Sigmoid colon (tissue), 7 donors: ENCODE measurements at places on chromosomes 6 and 20. TPM values are rescaled to one million over a fixed set of nuclear protein-coding genes. Genes with fewer than 3 reads are reported as not detected.
A peak's percentile ranks its signal among the peaks of the same experiment; 100 is the strongest.

GRCh38 chr20:3812259-3812681 lies 8.1 kb upstream of the AP5S1 start:
- peak overlapping the region; percentile 91 for H3K27ac ChIP-seq
- peak; percentile 64 for DNase-seq
- no peak overlapping the region for H3K4me3 ChIP-seq
- peaks cover 50% of the 10 kb centered on the region for H3K4me1 ChIP-seq

The LHFPL5 gene
- total RNA-seq = not detected

- no peak overlapping the region for H3K4me3 ChIP-seq
- H3K27ac ChIP-seq = no peak overlapping the region
- no peaks in the 10 kb centered on the region for H3K27me3 ChIP-seq
- DNase-seq = no peak
- no peaks in the 10 kb centered on the region for H3K4me1 ChIP-seq
Measured at GRCh38 chr20:8914421-8914820, 154.5 kb upstream of the PLCB4 start.

- H3K27ac ChIP-seq = no peak overlapping the region
- no peak for DNase-seq
- H3K4me1 ChIP-seq = peaks cover 14% of the 10 kb centered on the region
- no peak overlapping the region for H3K4me3 ChIP-seq
- H3K27me3 ChIP-seq = peaks cover 29% of the 10 kb centered on the region
Measured at GRCh38 chr20:24437196-24438082, 32.0 kb upstream of the SYNDIG1 start.

The LYRM4 gene
- total RNA-seq = 18.3 TPM

GRCh38 chr6:72892901-72893300 lies 271.0 kb downstream of the KCNQ5 start:
- no peak overlapping the region for H3K4me3 ChIP-seq
- no peaks in the 10 kb centered on the region for H3K4me1 ChIP-seq
- no peaks in the 10 kb centered on the region for H3K36me3 ChIP-seq
- DNase-seq = no peak

DNA sequence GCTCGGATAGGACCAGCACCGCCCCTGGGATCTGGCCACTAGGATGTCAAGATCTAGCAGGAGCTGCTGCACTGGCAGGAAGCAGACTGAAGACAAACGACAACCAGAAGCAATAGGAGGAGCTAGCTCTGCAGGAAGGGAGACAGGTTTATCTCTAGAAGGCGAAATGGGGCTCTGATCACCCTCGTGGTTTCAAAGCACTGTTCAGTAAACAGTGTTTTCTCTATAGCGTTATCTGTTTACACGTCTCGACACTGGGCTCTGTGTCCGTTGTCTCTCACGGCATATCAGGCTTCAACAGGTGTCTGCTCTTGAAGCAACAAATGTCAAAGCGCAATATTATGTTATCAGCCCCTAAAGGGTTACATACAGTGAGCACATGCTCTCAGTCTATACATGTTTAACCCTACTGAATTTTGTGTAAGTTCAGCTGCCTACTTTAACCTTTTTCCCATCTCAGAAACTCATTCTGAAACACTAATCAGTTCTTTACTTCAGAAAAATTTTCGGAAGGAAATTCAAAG lies 23.8 kb downstream of the TMEM14B start:
- no peaks in the 10 kb centered on the region for H3K4me1 ChIP-seq
- no peak overlapping the region for H3K27ac ChIP-seq
- no peaks in the 10 kb centered on the region for H3K27me3 ChIP-seq
- peaks cover 53% of the 10 kb centered on the region for H3K36me3 ChIP-seq
- no peak overlapping the region for H3K4me3 ChIP-seq
- DNase-seq = no peak

The EPB41L2 gene
- 129 TPM for total RNA-seq
